ENCODE measurements at places on chromosomes 3 and 15.

- DNase-seq, result no peak
These were observed 40.5 kb downstream of the SLC12A6 start for GRCh38 chr15:34297059-34297458.

GRCh38 chr15:70321172-70321819 lies 223.6 kb upstream of the TLE3 start:
- no peak for DNase-seq

- DNase-seq, result no peak
These were observed 91.3 kb downstream of the UACA start for GRCh38 chr15:70672081-70672480.

- no peak for DNase-seq
These were observed 1042.9 kb downstream of the NTRK3 start for GRCh38 chr15:87213626-87214025.

DNA sequence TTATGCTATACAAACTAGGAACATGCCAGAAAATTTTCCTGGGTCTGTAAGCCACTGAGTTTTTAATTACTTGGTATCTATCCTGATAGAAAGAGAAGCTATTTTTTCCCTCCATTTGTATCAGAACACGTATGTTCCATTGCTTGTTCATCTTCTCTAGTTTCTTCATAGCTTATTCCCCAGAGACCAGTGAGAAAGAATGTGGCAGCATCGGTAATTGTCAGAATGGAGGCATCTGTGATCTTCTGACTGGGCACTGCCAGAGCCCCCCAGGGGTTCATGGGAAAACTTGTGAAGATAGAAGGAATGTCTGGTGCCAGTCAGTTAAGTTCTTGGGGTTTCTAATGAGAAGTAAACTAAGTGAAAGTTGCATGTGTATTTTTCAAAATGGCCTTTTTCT lies 720.2 kb upstream of the GOLIM4 start:
- DNase-seq, result no peak

DNA sequence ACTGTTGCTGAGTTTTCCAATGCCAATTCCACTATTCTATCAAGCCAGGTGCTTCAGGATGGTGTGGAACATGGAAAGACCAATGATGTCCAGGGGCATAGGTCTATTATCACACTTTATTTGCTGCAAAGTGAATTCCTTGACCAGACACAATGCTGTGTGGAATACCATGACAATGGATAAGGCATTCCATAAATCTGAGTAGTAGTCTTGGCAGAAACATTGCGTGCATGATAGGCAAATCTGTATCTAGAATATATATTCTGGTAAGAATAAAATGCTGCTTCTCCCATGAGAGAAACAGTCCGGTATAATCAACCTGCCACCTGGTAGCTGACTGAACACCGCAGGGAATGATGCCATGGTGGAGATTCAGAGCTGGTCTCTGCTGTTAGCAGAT lies 70.0 kb upstream of the ALDH1A3 start:
- DNase-seq, result no peak
